ENCODE measurements at places on chromosomes 4 and X.

GRCh38 chr4:85128246-85129204 is 162.0 kb upstream of the WDFY3 start:
- DNase-seq, result no peak

- peak; percentile 84 for DNase-seq
Observed at GRCh38 chr4:14853176-14853943, 148.9 kb upstream of the CPEB2 start.

DNA sequence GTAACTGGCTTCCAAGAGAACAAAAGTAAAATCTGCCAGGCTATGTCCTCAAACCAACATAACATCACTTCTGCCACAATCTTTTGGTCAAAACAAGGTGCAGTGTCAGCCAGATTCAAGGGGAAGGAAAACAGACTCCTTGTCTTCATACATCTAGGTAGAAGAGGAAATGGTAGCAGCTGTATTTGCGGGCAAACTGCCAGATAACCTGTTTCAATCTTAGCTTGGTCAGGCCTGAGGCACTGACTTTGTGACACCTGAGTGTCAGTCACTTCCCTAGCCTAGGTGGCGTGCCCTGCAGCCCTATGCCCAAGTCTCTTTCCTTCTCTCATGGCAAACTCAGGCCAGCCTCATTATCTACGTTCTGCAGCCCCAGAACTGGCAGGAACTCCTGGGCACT is 146.2 kb upstream of the JADE1 start:
- no peak for DNase-seq

GRCh38 chr4:126411047-126411446 is 1096.3 kb downstream of the FAT4 start:
- DNase-seq, result no peak

DNA sequence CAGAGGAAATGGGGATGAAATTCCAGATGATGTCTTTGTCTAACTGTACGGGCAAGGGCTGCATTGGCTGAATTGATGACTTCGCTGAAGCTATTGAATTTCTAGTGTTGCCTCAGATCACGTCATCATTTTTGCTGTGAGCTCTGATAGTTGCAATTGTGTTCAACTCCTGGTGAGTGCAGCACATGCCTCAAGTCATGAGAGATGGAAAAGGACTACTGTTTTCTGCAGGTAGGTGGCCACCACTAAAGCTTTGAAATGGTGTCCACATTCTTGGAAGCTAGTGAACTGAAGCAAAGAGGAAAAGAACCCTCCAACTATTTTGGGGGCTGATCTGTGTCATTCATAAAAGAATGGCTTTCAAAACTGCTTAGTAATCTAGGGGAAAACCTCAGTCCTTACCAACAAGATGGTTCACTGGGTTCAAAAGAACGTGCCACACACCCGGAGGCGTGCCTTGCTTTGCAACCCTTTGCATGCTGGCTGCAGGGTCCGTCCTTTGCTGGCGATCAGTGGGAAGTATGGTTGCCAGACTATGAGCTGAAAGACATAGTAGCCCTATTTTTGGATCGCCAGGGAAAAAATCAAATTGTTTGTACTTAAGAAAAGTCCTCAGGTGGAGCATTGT is 88.1 kb upstream of the STOX2 start:
- peak; percentile 80 for DNase-seq

DNA sequence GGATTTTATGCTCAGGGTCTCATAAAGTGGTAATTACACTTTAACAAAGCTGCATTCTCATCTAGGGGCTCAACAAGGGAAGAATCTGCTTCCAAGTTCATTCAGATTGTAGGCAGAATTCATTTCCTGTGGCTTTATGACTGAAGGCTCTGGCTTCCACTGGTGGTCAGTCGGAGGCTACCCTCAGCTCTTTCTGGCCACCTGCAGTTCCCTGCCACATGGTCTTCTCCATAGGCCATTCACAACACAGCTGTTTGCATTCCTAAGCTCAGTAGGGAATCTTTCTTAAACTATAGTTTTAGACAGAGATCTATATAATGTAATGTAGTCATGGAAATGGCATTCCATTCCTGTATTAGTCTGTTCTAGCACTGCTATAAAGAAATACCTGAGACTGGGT is 973.0 kb upstream of the SLIT2 start:
- DNase-seq, result no peak

DNA sequence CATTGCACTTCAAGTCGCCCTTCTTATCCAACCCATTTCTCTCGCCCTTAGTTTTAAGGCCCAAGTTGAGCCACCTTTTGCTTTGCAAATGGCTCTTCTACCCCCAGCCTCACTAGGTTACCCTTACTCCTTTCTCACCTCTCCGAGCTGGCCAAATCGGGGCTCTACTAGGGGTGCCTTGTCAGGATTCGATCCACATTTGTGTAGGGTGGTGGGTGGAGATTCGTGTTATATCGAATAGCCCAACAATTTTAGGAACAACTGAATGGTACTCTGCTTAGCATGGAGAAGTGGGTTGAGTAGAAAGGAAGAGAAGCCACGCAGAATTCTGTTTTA is 3.5 kb downstream of the SLIT2 start:
- no peak for DNase-seq

- no peak for DNase-seq
Observed at GRCh38 chrX:136275553-136275952, 24.4 kb upstream of the MAP7D3 start.

GRCh38 chr4:96599752-96600151 is 759.9 kb downstream of the PDHA2 start:
- DNase-seq, result no peak

GRCh38 chr4:33722254-33722653 is 2522.1 kb downstream of the ARAP2 start:
- no peak for DNase-seq

DNA sequence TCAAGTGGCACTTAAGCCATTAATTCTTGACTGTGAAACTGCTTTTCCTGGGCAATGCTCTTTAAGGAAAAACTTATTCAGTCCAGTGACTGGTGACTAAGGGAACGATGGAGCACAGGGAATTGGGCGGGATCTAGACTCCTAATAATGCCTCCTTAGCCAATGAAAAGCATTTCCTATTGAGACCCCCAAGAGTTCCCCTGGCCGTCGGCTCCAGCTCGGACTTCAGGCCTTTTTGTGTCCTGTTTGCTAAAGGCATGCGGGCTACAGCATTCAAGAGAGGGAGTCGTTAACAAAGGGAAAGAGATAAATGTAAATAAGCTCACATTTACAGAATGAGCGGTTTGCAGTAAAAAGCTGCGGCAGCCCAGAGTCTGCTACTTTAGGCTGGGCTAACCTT is at the start of gene LPAR4:
Gene LPAR4 (plus strand): TSS at position 232 of the 400 bp plus-strand sequence. CDS start 7,150 bp downstream, outside the sequence.
- no peak for DNase-seq

GRCh38 chr4:64079316-64079715 is 329.9 kb downstream of the TECRL start:
- no peak for DNase-seq
